ENCODE measurements at places on chromosomes 11 and 22.

DNA sequence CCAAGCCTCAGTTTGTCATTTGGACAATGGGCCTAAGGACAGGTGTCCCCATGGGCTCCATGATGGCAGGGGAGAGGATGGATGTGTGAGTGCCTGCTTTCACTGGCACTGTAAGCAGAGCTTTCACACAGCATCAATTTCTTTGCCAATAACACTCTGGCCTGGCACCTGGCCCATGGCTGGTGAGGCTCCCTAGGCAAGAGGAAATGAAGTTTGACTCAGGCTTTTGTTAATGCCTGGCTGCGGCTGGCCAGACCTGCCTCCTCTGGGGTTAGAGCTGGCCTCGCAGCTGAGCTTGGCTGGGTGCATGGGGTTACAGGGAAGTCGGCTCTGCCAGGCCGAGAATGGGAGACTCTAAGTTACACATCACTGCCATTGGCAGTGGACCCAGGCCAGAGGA, 30.0 kb upstream of the SEZ6L start:
- DNase-seq = no peak

GRCh38 chr11:108558222-108558621, 35.3 kb downstream of the EXPH5 start:
- DNase-seq = no peak

DNA sequence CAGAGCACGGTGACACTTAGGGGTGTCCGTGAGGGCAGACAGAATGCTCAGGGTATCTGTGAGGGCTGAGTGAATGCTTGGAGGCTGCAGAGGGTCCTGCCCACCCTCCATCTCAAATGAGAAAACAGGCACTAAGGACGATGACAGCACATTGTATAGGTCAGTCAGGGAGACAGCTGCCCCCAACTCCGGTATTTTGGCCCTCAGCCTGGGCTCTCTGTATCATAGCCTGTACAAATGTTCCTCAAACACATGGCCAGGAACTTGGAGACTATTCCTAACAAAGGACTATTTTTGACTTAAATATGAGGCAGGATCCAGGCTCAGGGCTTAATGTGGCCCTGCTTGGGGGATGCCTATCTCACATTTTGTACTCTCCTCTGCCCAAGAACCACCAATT, 145.4 kb downstream of the OPCML start:
- no peak for DNase-seq

DNA sequence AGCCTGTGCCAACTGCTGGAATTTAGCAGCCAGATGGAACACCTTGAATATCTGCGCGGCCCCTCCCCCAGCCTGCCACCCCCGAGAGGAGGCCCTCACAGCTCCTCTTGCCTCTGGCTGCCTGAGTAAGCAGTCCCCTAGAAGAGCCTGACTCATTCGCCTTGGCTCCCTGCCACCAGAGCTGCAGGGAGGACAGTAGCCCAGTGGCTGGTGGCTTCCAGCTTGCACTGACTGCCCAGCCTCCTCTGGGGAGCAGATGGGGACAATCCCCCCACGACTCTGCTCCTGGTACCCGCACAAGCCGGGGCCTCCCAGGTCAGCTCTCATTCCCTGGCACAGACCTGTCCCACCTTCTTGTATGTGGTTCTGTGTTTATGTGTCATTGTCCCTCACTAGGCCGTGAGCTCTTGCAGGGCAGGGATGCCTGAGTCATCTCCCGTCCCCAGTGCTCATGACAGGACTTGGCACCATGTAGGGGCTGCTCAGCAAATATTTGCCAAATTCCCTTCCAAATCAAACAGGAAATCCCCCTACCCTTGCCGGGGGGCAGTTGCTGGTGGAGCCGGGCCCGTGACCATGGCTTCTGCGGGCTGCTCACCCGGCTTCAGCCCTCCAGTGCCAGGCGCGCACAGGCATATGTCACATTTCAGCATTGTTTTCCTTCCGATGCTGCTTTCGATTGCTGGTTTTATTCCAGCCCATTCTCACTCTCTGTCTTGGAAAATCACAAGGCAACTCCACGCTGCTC, 43.6 kb downstream of the CACNG2 start:
- DNase-seq = no peak

DNA sequence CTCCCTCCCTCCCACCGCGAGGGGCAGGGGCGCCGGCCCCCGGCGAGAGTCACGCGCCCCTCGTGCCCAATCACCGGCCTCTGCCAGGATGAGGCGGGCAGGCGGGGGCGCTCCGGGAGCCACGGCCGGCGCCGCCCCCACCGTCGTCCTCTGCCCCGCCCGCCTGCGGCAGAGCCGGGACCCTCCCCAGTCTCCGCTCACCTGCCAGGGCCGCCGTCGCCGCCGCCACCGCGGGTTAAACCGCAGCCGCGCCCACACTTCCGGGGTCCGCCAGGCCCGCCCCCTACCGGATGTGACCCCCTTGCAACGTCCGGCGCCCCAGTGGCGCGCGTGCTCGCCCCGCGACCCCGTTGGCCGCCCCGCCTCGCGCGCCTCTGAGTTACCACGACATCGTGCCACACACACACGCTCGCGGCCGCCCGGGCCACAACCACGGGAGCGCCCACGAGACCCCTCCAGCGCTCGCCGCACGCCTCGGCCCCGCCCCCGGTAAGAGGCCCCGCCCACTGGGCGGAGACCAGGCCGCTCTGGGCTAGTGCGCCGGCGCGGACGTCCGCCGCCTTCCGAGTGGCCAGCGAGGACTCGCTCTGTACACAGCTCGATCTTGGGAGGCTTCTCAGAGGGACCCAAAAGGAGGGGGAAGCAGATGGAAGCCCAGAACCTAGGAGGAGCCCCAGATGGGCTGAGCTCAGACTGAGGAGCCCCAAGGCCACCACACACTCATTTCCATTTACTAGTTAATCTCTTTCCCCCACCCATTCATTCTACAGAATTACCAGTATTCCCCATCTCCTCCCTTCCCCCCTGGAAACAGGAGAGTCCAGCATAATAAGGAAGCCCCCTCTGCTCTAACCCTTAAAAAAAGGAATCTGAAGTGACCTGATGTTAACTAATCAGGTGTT, at the start of gene VPS37C:
Gene VPS37C, minus strand, starts transcription at position 237 of the 902 bp plus-strand sequence. CDS start 22,597 bp downstream, outside the sequence.
- DNase-seq = peak; percentile 89

DNA sequence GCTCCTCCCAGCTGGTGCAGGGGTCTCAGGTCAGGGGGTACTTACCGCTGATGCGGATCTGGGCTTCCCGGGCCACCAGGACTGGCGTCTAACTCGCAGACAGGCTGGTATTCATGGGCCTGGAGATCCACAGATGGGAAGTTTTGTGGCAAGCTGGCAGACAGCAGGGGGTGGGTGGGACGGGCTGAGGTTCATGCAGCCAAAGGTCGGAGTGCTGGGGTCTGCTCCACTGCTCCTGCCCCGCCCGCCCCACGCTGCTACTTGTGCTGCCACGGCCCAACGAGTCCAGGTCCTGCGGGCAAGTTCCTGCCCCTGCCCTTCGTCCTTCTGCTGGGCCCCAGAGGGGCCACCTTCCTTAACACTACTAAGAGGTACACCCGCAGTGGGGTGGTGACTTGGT, 3.1 kb downstream of the ACY3 start:
- DNase-seq = no peak

GRCh38 chr11:1750840-1751530, 590 bp upstream of the IFITM10 start:
- DNase-seq = no peak

GRCh38 chr11:126857860-126858808, 142.4 kb downstream of the KIRREL3 start:
- DNase-seq = no peak

GRCh38 chr11:111731821-111732220, 34.4 kb downstream of the PPP2R1B start:
- no peak for DNase-seq

GRCh38 chr22:36771356-36772063, 4.4 kb downstream of the IFT27 start:
- DNase-seq = no peak

DNA sequence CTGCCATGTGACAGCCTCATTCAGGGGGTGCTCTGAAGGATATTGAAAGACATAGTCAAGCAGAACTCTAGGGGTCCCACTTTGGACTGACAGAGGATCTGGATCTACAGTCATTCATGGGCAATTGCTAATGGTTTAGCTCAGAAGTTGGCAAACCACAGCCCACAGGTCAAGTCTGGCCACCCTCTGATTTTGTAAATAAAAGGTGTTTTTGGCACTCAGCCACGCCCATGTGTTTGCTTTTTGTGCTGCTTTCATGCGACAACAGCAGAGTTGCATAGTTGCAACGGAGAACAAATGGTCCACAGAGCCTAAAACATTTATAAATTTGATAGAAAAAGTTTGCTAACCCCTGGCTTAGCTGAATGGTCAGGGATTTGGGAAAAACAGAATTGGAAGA, 41.7 kb downstream of the RPS6KA4 start:
- no peak for DNase-seq

DNA sequence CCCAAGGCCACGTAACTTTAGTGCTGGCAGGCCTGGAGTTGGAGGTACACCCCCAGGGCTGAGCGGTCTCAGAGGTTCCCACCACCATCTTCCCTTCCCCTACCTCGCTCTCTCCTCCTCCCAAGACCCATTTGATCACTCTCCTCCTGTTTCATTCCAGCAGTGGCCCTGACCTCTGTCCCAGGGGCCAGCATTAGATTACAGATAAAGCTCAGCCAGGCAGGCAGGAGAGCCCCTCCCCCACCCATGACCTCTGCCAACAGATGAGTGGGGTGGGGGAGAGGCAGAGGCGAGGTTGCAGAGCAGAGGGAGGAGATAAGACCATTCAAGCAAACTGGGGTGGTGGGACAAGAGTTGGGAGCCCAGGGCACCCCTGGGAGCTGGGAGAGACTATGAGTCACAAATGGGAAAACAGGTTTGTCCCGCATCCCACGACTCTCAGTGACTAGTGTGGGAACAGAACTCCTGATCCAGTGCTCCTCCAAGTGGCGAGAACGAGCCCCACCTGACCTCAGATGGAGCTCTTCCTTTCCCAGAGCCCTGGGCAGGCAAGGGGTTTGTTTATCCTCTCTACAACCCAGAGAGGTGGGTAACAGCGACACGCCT, 367.9 kb downstream of the MN1 start:
- DNase-seq = no peak

DNA sequence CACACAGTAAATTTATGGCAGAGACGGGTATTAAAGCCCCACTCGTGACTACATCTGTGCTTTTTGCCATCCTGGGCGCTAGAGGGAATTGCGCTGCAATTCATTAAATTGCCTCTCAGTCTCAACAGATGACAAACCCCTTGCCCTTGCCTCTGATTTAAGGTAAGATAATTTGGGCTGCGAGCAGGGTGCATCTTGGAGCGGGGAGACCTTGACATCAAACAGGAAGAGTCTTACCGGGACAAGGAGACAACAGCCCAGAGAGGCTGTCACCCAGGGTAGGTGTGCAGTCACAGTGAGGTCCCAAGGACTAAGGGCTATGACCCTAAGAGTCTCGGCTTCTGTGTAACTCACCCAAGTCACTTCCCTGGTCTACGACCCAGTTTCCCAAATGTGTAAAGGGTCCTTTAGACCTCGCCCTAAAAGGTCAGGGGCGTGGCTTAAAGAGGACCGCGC, 449 bp upstream of the TOM1 start:
- no peak for DNase-seq

GRCh38 chr11:14764579-14765527, 121.2 kb downstream of the PDE3B start:
- DNase-seq = peak; percentile 60

- no peak for DNase-seq
Measured at GRCh38 chr22:38756711-38757463, 1.1 kb upstream of the SUN2 start.

- DNase-seq = no peak
Measured at GRCh38 chr22:50115693-50116092, 25.9 kb downstream of the MOV10L1 start.

GRCh38 chr22:44245438-44245837, 64.7 kb downstream of the PARVG start:
- no peak for DNase-seq

DNA sequence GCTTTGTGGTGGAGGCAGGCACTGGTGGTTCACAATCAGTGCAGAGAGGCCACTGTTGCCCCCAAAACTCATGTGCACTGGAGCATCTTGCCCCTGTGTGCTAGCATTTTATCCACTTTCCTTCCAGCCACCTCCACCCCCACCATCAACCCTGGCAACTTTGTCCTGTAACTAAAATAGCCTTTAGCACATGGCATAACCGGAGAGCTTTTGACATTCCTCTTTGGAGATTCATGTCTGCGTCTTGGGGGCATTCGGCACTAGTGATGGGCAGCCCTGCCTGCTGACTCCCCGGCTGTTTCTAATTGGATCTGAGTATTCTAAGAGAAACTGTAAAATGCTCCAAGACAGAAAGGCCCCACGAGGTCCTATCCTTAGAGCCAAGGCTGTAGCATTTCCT, 15.8 kb downstream of the SHISA8 start:
- no peak for DNase-seq
